ENCODE measurements at places on chromosomes 3 and 15.

DNA sequence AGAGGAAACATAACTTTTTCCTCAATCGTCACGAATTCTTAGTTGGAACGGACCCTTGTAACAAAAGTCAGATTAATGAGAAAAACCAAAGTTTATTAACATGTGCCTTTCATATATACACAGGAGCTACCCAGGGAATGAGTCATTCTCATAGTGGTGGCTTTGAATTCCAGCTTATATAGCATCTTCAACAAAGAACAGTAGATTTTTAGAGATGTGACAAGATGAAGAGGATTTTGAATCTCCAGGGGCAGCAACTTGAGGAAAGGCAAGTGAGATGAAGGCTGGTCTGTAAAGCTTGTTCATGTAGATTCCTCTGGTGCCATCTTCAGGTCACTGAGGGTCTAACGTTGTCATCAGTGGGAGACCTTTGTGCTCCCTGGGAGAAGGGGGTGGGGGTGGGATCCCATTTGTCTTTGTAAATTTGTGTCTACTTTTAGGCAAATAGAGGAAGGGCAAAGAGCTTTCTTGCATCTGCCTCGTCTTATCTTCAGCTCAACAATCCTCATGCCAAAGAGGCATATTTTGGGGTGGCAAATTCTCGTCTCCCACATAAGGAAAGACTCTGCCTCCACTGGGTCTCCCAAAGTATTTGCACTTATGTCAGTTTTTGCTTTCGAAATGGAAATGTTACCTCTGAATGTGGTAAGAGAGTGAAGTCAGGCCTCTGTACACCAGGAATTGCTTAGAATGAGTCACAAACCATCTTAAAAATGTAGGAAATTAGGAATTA lies 29.5 kb downstream of the CLEC3B start:
- DNase-seq: no peak

GRCh38 chr3:64490180-64490724 lies 197.5 kb downstream of the ADAMTS9 start:
- no peak for DNase-seq

- DNase-seq: no peak
Measured at GRCh38 chr15:89640245-89640644, 15.0 kb downstream of the KIF7 start.

- no peak for DNase-seq
Measured at GRCh38 chr3:52450489-52451236, 3.2 kb downstream of the TNNC1 start.

GRCh38 chr15:76150513-76150912 lies 90.7 kb downstream of the TMEM266 start:
- no peak for DNase-seq

- DNase-seq: peak; percentile 16
Measured at GRCh38 chr3:46208167-46208704, at the start of gene CCR1. CCR1 (minus strand) TSS chr3:46208313; CDS start chr3:46204313, 4,000 bp downstream.

GRCh38 chr3:25913179-25913578 lies 123.3 kb downstream of the OXSM start:
- DNase-seq: no peak

DNA sequence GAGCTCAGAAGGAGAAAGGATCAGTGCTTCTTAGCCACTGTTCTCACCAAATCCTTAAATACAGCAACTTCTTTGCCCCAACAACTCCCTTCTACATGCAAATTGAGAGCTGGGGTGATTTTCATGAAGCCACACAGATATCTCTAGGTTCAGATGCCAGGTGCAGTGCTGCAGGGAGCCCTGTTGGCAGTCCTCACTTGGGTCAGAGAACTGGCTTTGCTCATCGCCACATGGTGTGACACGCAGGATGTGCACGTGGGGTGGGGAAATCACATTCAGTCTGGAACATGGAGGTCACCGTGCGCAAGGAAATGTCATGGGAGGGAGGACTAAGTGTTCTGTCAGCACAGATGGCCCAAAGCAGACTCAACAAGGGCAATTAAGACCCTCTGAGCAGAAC lies 103.8 kb downstream of the WDR76 start:
- DNase-seq: no peak

DNA sequence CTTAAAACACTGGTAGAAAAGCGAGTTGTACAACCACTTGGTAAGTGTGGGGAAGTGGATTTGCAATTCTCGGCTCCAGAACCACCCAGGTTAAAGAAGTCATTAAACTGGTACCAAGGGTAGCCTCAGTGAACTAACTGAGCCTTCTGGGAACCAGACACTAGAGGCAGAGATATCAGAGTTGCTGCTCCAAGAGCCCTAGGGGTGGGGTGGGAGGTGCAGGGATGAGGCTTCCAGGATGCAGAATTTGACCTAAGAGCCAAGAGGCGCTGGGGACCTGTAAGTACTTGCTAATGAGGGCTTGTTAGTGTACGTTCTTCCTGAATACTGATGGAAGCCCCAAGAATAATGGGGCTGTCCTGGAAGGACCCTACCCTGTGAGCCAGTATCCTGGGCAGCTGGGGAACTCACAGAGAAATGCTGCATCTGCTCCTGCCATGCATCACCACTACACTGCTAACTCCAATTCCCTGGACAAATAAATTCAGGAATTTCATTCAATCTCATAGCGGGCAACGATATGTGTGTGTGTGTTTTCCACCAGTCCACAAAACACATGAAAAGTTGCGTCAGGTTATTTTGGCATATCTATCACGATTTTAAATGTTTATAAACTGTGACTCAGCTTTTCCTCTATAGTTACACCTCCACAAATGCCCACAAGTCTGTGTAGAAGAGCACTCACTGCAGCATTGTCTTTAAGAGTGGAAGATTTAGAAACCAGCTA lies 23.8 kb downstream of the STIMATE start:
- DNase-seq: no peak

DNA sequence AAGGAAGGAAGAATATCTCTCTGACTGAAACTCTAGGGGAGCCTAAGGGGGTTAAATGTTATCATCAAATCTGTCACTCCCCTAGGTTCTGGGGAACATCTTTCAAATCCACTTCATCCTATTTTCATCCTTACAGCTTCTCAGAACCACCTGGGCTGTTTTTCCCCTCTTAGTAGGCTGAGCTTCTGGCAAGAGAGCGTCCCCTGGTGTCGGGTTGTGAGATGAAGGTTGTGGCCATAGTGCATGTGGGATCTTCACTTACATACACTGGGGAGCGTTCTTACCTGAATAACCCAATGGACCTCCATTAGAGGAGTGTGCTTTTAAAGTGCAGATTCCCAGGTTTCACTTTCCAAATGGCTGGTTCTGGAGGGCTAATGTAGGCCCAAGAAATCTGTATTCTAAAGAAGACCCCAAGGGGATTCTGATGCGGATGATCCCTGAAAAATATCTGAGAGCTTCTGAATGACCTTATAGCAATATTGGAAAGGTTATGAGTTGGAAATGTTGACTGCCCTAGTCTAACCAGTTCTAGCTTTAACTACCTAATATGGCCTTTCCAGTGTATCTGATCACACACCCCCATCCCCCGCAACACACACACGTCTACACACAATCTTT lies 663.7 kb downstream of the AGBL1 start:
- DNase-seq: peak; percentile 31

- no peak for DNase-seq
Measured at GRCh38 chr3:339351-339750, 142.8 kb downstream of the CHL1 start.

GRCh38 chr3:50275996-50276761 lies 2.7 kb upstream of the LSMEM2 start:
- no peak for DNase-seq

DNA sequence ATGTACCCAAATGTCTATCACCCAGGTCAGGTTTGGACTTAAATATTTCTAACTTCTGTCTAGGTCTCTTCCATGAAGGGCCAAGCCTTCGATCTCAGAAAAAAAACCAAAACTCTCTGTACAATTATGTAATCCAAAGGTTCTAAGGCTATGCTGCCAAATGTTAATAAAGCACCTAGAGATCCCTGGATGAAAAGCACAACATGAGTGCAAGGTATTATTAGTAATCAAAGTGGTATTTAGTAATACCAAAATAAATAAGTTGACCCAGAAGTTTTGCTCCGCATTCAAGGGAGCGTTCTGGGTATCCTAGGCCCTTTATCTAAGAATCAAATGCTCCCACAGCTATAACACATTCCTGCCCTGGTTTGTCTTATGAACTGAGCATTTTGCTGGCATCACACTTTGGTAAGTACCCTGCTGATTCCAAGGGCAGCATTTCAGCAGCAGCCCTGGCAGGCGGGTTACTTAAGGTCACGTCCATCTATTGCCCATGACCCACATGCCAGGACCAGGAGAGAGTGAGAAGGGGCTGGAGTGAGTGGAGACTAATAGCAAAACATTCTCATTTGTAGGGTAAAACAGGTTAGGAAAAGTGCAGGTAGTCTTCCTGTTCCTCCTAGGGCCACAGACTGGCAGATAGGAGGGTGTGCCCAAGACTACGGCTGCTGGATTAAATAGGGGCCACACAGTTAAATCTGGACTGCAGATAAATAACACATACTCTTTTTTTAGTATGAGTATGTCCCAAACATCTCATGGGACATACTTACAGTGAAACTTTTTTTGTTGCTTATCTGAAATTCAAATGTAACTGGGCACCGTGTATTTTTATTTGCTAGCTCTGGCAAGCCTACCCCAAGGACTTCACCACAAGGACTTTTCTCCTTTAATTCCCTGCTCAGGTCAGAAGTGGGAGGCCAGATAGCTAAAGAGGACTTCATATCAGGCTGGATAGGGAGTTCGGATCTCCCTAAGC lies 76.0 kb upstream of the SNRK start:
- DNase-seq: no peak

DNA sequence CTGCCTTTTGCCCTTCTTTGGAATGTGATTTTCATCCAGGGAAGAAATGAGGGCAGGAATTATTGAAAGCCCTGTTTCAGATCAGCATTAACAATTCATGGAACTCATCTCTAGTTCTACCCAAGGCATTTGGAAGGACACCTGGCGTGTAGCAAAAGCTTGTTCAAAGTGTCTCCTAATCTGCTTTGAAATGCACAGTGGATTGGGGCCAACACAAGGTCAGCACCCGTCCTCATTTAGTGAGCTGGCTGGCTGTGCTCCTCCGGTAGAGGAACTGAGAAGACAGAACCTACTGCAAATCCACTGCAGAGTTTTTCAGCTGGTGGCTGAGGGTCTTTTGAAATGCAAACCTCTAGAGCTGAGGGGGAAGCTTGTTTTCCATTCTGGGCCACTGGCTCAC lies 141.6 kb upstream of the STT3B start:
- DNase-seq: no peak

DNA sequence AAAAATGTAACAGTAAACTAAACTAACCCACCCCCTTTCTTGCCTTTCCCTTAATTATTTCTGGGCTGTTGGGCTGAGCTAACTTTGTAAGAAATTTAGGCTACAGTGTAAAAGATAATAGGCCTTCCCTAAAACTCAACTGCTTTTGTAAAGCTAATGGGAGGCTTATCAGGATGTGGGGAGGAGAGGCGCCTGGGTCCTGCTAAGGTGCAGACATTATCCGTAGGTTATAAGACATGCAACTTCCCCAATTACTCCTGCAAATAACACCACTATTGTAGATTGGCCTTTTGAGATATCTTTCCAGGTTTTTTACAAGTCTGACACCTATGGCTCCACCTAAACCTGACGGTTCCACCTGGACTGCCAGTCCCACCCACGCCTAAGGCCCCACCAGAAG lies 88.3 kb downstream of the NPAP1 start:
- no peak for DNase-seq

- DNase-seq: no peak
Measured at GRCh38 chr3:195555110-195555509, 12.0 kb upstream of the PPP1R2 start.

DNA sequence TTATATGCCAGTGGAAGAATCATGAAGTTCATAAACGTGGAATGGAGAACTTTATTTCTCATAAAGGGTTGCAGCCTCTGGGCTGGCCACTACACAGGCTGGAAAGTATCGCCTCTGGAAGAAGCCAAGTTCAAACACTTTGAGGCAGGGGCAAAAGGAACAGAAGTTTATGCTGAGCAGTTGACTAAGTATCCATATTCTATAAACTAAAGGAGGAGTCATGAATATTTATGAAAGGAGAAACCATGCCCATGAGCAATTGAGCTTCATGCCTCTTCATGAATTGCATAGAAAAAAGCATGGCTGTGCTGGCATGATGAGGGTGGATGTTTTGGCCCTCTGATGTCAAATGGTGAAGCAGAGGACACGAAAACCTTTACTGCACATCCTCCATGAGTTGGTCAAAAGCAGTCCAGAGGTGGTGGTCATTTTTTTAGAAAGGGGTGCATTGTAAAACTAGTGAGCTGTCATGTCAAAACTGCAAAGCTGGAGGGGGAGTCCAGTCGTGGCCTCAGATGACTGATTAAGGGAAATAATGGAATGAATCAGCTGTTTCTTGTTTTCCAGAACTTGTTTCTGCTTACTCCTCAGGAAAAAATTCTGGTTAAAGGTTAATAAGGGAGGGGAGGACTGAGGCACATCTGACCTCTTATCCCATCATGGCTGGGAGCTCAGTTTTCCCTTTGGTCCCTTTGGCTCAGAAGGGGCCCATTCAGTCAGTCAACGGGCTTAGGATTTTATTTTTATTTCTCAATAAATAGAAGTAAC lies 276.7 kb downstream of the CHL1 start:
- DNase-seq: no peak

GRCh38 chr15:68795298-68795848 lies 25.3 kb downstream of the ANP32A start:
- peak; percentile 60 for DNase-seq

GRCh38 chr3:72582211-72582878 lies 265.9 kb downstream of the SHQ1 start:
- no peak for DNase-seq

DNA sequence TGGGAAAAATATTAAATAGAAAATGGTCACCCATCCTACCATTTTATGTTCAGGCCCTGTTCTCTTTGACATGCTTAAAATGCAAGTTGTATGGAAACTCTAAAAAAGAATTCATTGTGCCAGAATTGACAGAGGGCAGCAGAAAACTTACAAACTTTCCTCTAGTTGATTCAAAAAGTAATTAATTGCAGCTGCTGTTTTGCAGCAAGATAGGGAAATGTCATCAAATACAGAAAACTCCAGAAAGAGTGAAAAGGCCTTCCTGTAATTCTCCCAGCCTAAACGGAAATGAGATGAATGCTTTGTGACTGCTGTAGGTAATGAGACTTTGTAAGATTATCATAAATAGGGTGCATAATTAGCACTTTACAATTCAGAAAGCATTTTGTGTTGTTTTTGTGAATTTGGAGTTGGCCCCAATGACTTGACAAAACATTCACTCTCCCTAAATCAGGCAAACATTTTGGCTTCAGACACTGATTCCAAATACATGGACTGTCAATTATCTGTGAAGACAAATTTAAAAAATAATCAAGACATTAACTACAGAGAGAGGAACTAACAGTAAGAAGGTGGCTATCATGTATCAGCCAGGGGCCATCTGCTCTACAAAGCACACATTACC lies 861.8 kb downstream of the SQOR start:
- DNase-seq: no peak

DNA sequence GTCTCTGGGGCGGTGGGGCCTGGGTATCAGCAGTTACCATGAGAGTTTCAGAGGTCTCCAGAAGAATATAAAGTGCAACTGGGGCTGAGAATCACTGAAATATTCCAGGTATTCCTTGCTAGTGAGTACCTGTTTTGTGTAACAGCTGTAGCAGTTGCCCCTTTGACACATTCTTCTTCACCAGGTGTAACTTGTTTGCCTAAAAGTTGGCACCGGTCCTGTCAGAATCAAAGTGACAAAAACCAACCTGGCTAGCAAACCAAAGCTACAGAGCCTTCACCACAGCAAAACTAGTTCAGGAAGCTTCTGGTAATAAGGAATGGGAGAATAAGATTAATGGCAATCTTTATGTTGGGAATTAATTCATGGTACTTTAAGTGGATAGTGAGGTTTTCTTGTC lies 296.0 kb downstream of the NAALADL2 start:
- DNase-seq: no peak
